ENCODE measurements at places on chromosomes 13 and 19. TPM values are rescaled to one million over a fixed set of nuclear protein-coding genes. Genes with fewer than 3 reads are reported as not detected.

NCCRP1 gene
- total RNA-seq, result not detected

DNA sequence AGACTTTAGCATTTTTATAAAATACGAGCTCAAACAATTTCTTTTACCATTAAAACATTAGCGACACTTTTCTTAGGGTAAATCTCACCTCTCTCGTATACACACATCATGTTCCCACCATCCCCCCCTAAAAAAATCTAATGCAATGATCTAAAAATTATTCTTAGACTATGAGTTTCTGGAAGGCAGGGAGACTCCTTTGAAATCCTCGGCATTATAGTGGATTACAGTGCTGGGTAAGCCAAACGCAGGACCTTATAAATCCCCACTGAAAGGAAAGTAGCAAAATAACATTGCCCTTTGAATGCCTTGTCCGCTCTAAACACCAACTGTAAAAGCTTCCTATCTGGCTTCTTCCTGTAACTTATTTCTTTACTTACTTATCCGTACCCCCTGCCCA lies 35.0 kb downstream of the NUFIP1 start:
- no peak overlapping the region for H3K27ac ChIP-seq
- no peak for DNase-seq
- no peaks in the 10 kb centered on the region for H3K4me1 ChIP-seq
- no peaks in the 10 kb centered on the region for H3K27me3 ChIP-seq
- H3K4me3 ChIP-seq, result no peak overlapping the region
- H3K36me3 ChIP-seq, result peaks cover 5% of the 10 kb centered on the region

FFAR1 gene
- 0.30 TPM for total RNA-seq

- no peaks in the 10 kb centered on the region for H3K36me3 ChIP-seq
- DNase-seq, result peak; percentile 29
- no peak overlapping the region for H3K4me3 ChIP-seq
- no peaks in the 10 kb centered on the region for H3K27me3 ChIP-seq
- no peak overlapping the region for H3K27ac ChIP-seq
Measured at GRCh38 chr13:46119883-46120614, 15.2 kb upstream of the CPB2 start.

GRCh38 chr13:41590643-41591042 lies 133.3 kb downstream of the RGCC start:
- no peak for DNase-seq
- no peak overlapping the region for H3K27ac ChIP-seq
- H3K4me3 ChIP-seq, result no peak overlapping the region

GRCh38 chr19:6527893-6528543 lies 2.8 kb upstream of the TNFSF9 start:
- peak overlapping the region; percentile 47 for H3K27ac ChIP-seq
- H3K36me3 ChIP-seq, result no peaks in the 10 kb centered on the region
- peaks cover 17% of the 10 kb centered on the region for H3K27me3 ChIP-seq
- no peak overlapping the region for H3K4me3 ChIP-seq
- H3K4me1 ChIP-seq, result peaks cover 37% of the 10 kb centered on the region

RANBP3 gene
- 73.9 TPM for total RNA-seq

DNA sequence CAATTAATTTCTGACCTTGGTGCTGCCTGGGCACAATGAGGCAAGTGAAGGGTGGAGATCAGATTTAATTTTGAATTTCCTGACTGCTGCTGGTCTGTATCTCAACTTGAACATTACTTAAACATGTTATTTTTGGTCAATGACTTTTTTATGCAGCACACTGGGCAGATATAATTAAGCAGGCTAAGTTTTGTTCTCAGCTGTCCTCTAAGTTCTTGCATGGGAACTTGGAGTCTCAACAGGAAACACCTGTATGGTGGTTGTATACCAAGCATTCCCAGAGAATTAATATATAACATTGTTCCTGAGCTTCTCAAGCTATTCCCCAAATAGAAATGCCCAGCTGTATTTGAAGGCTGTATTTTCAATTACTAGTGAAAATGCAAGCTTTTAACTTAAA lies 113.5 kb upstream of the EDNRB start:
- no peak overlapping the region for H3K27ac ChIP-seq
- DNase-seq, result no peak
- no peak overlapping the region for H3K4me3 ChIP-seq
- no peaks in the 10 kb centered on the region for H3K36me3 ChIP-seq

Measured in natural killer cell (primary cell).